Smooth muscle cell of bladder (primary cell): ENCODE measurements at places on chromosomes 12 and 14. TPM values are rescaled to one million over a fixed set of nuclear protein-coding genes. Genes with fewer than 3 reads are reported as not detected.

The SYT1 gene
- 1.6 and 2.0 TPM in 2 replicates for total RNA-seq

The P2RX7 gene
- total RNA-seq = 0.65 and 1.7 TPM in 2 replicates

The MSI1 gene
- not detected in 2 replicates for total RNA-seq

The SYNJ2BP gene
- 12.2 and 12.9 TPM in 2 replicates for total RNA-seq

The BICDL1 gene
- total RNA-seq = not detected in 2 replicates

The FGF23 gene
- not detected in 2 replicates for total RNA-seq

The TAMALIN gene
- 6.5 and 8.3 TPM in 2 replicates for total RNA-seq

The IL26 gene
- not detected in 2 replicates for total RNA-seq

The TMEM63C gene
- 0.65 and 0.71 TPM in 2 replicates for total RNA-seq

The CD4 gene
- 0.28 and 0.43 TPM in 2 replicates for total RNA-seq

The SALL2 gene
- 1.7 and 4.0 TPM in 2 replicates for total RNA-seq

The ACACB gene
- total RNA-seq = 6.0 and 7.3 TPM in 2 replicates

The DNAAF2 gene
- total RNA-seq = 6.3 and 7.3 TPM in 2 replicates
